ENCODE measurements at places on chromosomes 4 and X.
A peak's percentile ranks its signal among the peaks of the same experiment; 100 is the strongest.

DNA sequence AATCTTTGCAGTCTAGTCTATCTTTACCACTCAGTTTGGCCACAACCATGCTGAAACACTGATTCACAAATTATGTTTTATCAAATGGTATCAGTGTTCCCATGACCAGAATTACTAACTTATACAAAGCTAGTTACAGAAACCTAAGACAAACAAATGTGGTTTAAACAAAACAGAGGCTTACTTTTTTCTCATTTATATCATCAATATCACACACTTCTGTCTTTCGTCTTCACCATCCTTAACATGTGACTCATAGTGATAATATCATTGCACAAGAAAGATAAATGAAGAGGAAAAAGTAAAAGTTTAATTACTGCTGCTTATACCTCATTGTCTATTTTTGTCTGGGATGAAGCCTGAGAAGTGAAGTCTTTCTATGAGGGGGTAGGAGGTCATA, 406.6 kb downstream of the PCDH10 start:
- ATAC-seq = no peak

DNA sequence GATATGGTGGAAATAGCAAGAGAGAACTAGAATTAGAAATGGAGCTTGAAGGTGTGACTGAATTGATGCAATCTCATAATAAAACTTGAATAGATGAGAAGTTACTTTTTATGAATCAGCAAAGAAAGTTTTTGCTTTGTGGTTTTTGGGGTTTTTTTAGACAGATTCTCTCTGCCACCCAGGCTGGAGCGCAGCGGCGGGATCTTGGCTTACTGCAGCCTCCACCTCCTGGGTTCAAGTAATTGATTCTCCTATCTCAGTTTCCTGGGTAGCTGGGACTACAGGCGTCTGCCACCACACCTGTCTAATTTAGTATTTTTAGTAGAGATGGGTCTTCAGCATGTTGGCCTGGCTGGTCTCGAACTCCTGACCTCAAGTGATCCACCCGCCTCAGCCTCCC, 23.7 kb upstream of the NEIL3 start:
- ATAC-seq = no peak

GRCh38 chr4:114040319-114041116, 61.1 kb upstream of the ARSJ start:
- peak; percentile 72 for ATAC-seq

DNA sequence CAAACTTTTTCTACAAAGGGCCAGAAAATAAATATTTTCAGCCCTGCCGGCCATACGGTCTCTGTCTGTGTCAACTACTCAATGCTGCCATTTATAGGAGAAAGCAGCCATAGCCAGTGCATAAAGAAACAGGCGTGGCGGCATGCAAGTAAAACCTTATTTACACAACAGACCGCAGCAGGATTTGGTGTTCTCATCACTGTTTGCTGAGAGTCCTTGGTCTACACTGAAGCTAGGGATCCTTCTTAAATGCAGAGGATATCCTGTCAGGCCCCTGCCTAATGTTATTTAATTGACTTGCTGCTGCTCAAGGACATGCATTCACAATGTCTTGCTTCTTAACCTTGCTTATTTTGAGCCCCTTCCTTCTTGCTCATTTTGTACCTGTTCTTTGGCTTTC, 54.7 kb downstream of the CPE start:
- no peak for ATAC-seq

GRCh38 chrX:134885336-134886001, 105.3 kb upstream of the SMIM10 start:
- no peak for ATAC-seq

DNA sequence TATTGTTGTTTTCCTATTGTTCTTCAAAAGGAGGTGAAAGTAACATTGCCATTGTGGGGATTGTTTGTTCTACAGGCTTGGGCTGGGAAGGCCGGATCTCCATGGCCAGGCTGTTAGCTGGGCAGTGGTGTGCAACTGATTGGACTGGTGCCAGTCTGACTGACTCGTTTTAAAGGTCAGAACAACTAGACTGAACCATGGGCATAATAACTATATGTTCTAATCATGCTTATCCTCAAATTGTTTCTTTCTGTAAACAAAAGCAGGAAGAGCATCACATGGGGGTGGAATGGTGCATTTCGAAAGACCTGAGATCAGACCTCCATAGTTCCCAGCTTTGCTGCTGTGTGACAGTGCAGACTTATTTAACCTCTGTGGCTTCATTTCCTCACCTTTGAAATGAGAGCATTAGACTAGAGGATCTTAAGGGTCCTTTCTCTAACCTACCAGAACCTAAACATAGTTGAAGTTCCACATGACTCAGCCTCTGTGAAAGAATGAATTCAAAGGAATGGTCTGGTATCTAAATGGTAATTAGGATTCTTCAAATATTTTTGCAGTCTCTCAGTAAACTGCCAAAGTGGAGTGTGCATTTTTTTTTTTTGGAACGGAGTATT, 66.7 kb upstream of the PGRMC2 start:
- ATAC-seq = no peak

DNA sequence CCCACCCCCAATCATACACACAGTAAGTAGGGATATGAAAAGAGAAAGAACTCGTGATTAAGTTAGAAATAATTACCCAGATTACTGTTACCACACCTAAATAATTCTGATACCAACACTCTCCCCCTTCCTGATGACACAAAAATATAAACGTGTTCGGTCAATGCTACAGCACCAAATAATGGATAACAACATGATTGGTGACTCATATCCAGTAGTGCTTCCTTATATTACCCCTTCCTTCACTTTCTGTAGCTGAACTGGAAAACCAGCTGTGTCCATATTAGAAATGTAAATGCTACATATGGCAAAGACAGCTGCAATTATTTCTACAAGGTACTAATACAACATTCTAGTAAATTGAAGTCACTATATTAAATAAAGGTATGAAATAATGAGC, 20.8 kb downstream of the EIF4E start:
- ATAC-seq = no peak

DNA sequence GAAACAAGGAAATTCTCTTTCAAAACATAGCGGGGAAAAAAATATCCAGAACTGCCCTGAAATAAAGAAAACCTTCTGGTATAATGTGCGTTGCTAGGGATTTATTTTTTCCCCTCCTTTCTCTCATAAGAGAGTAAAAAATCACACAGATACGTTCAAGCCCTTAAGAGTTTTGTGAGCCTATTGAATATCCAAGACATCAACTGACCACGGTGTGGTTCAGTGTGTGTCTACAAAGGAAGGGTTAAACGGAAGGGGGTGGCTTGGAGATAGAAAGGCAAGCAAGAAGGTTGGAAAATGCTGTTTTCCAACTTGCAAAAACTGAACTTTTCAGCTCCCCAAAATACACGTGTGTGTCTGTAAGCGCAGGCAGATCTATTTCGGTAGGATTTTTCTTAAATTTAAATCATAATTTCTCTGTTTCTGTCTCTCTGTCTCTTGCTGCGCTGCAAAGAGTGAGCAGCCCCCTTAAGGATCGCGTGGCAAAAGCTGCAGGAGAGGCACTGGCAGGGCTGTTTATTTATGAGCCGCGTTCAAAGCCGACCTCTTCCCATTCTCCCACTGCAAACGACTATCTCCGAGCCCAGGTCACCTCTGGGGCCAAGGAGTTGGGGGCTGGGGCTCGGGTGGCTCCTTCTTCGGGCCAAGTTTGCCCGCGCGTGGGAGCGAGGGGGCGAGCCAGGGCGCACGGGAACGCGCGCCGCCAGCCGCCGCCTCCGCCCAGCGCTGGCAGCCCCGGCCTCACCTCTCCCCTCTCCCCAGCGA, 492 bp upstream of the SLIT2 start:
- no peak for ATAC-seq

GRCh38 chr4:11632483-11632882, 203.8 kb upstream of the HS3ST1 start:
- ATAC-seq = no peak

GRCh38 chr4:121338518-121338917, 42.3 kb downstream of the QRFPR start:
- ATAC-seq = no peak

DNA sequence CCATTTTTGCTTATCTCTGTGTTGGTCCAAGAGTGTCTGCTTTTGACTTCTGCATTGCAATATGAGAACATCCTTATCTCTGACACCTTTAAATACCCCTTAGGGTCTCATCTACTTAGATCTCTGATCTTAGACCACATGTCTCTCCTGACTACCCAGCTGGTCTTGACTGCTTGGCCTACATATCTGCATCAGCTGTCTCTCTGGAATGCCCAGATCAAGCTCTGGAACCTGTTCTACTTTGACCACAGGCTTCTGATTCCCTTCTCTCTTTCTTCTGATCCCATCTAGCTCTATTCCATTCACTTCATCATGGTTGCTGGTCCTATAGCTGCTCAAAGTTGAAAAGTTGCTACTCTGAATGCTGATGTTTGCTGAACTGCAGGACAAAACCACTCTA, 301.2 kb downstream of the MAPK10 start:
- ATAC-seq = no peak

- no peak for ATAC-seq
Measured at GRCh38 chrX:133922390-133922771, 63.0 kb downstream of the GPC3 start.

GRCh38 chr4:44070843-44071242, 377.8 kb downstream of the KCTD8 start:
- no peak for ATAC-seq

GRCh38 chr4:140874056-140874455, 117.9 kb upstream of the TBC1D9 start:
- ATAC-seq = no peak

DNA sequence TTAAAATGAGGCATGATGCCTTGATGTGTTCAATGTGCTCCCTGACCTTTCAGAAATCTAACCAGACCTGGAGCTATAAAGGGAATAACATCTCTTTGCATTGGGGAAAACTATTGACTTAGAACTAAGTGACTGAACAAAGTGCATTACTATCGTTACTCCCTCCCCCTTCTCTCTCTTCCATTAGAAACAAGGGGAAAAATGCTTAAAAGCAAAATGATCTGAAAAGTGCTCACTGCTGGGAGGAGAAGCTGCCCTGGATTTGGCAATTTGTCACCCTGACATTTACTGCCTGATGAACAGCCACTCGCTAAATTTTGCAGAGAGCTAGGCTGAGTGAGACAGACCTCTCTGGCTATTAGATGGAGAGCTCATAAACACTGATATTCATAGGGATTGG, 48.6 kb upstream of the PARM1 start:
- no peak for ATAC-seq

- ATAC-seq = no peak
Measured at GRCh38 chrX:106247162-106247561, 79.1 kb downstream of the PWWP3B start.

GRCh38 chr4:140363051-140363450, 10.4 kb upstream of the SCOC start:
- no peak for ATAC-seq

DNA sequence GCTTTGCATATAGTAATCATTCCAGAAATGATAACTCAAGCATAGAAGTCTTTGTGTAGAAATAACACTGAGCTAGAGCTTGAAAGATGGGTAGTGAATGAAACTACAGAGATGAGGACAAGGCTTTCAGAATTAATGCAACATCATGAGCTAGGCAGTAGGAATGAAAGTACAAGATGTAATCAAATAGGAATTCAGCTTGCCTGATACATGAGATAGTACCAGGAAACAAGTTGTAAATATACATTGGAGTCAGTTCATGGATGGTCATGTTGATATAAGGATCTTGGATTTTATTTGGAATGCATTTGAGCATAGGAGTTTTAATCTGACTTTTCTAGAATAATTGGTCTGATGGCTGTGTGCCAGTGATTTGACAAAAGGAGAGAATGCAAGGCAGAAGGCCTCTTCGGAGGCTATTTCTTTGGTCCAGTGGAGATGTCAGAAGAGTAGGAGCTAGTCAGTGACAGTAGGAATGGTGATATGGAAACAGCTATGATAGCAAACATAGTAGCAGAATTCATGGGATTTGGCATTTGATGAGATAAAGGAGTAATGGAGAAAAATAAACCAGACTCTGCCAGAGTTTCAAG, 206.4 kb upstream of the PACRGL start:
- no peak for ATAC-seq

DNA sequence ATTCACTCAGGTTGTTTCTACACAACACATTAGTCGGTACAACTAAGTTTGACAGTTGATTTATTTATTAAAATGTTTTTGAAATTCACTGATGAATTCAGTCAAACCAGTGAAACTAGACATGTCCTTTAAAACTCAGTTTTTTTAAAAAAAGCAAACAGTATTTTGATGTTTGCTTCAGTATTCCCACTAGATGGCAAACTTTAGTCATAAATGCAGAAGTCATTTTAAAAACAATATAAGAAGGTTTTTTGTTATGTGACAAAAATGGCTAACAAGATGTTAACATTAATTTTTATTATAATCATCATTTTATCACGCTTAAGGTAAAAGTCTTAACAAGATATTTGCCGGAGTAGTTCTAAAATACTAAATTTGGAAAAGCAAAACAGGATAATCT, 1337.8 kb upstream of the DIAPH2 start:
- no peak for ATAC-seq

GRCh38 chr4:176150704-176151103, 44.7 kb downstream of the SPATA4 start:
- ATAC-seq = no peak

DNA sequence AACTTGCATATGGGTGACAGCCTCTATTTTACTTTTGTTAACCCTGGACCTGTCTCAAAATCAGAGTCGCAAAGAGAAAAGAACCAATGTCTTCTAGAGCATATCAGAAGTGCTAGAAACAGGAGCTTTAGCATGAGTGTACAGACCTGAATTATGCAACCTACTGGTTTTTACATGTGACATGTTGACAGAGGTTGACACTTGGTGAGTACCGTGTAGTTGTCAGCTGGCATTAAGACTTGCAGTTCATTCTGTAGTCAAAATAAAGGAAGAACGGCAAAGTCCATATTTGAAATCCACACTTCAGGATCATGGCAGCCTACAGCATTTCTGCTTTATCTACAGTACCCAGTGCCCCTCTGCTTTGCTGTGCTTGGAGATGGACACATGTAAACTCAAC, 291.9 kb upstream of the TENM3 start:
- no peak for ATAC-seq

DNA sequence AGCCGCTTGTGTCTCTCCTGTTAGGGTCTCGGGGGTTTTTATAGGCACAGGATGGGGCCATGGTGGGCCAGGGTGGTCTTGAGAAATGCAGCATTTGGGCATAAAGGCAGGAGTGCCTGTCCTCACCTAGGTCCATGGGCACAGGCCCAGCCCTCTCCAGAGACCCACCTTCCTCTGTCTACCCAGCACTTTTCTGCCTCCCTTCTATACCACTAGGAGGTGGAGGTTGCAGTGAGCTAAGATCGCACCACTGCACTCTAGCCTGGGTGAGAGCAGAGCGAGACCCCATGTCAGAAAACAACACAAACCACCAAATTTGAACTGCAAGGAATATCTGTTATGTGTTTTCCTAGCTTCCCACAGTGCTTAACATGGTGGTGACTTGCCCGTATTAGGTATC, 38.0 kb downstream of the MOB1B start:
- ATAC-seq = no peak

- ATAC-seq = no peak
Measured at GRCh38 chrX:8711401-8711800, 20.5 kb downstream of the ANOS1 start.

GRCh38 chr4:164212134-164212533, 541.8 kb upstream of the SMIM31 start:
- ATAC-seq = no peak

DNA sequence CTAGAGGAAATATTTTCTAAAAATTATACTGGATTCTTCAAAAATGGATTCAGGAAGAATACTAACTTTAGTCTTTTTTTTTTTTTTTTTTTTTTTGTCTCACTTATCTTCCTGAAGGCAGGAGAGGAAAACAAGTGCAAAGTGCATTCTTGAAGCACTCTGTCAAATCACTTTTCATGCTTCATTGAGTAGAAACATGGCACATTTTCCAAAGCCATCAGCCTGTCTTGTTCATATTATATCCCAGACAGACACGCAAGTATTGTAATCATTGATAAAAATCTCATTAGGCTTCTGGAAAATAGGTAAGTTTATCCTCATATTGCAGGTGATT, 1.2 kb downstream of the BBS12 start:
- ATAC-seq = no peak

Measured in activated T-helper 17 cell treated with anti-CD3 and anti-CD28 coated beads, Interleukin-2, amount 50 U/mL, for 72 hours (primary cell).